ENCODE measurements at places on chromosomes 7 and 10. TPM values are rescaled to one million over a fixed set of nuclear protein-coding genes. Genes with fewer than 3 reads are reported as not detected.

GRCh38 chr7:140358412-140359051 is 39.8 kb downstream of the SLC37A3 start:
- no peaks in the 10 kb centered on the region for H3K4me1 ChIP-seq
- no peak overlapping the region for H3K4me3 ChIP-seq
- H3K27ac ChIP-seq: no peak overlapping the region
- no peak for DNase-seq

OR9A2 gene
- total RNA-seq: not detected

GRCh38 chr10:3606309-3606708 is 178.7 kb downstream of the KLF6 start:
- H3K4me3 ChIP-seq: no peak overlapping the region
- no peak for DNase-seq
- no peaks in the 10 kb centered on the region for H3K4me1 ChIP-seq
- no peaks in the 10 kb centered on the region for H3K27me3 ChIP-seq
- no peaks in the 10 kb centered on the region for H3K36me3 ChIP-seq
- no peak overlapping the region for H3K27ac ChIP-seq

DNA sequence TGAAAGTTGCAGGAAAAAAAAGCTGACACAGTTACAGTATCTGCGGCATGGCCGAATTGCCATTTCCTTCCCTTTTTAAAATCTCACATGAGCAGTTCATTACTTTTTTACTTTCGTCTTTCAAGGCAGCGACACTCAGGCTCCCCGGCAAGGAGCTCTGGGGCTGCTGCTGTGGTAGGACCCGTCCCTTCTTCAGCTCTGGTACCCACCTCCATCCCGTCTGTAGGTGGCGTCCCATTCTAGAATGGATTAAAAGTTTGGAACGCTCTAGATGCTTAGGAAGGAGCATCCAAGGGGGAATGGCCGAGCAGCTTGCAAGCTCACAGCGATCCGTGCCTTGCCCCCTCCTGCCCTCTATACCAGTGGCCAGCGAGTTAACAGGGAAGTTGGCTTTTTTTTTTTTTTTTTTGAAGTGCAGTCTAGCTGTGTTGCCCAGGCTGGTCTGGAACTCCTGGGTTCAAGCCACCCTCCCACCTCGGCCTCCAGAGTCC is 22.8 kb upstream of the TTYH3 start:
- no peak for DNase-seq
- no peaks in the 10 kb centered on the region for H3K27me3 ChIP-seq
- no peaks in the 10 kb centered on the region for H3K4me1 ChIP-seq
- no peak overlapping the region for H3K27ac ChIP-seq

DNA sequence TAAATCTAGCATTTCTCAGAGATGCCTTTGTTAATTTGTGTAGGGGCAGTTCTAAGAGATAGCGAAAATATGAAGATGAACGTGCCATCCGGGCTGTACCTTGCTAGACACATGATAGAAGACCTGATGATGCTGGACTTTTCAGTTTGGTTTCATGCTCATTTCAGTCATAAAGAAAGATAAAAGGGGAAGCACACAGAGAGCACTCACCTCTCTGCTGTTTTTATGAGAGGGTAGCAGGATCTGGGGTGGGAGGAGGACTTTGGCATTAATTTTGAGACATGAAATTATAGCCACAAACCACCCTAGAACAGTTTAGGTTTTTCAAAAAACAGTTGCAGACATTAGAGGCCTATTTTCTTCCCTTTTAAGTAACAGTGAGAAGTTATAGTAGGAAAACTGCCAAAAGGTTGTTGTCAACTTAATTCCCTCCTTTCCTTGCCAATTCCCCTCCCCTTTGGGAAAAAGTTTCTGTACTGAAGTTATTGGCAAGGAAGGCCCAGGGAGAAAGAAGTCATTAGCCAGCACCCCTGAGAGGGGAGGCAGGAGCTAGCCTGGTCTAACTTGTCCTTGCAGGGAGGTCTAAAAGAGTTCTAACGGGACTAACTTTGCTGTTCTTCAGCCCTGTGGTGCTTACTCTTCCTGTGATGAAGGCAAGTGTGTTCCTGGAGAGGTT is 2.6 kb downstream of the ST7 start:
- H3K27me3 ChIP-seq: no peaks in the 10 kb centered on the region
- no peaks in the 10 kb centered on the region for H3K36me3 ChIP-seq
- no peak for DNase-seq

ZNRF2 gene
- 22.1 TPM for total RNA-seq

- no peak for DNase-seq
- H3K27ac ChIP-seq: no peak overlapping the region
- H3K36me3 ChIP-seq: no peaks in the 10 kb centered on the region
- H3K4me1 ChIP-seq: peaks cover 13% of the 10 kb centered on the region
Observed at GRCh38 chr10:24707445-24707844, 16.2 kb downstream of the ARHGAP21 start.

DNA sequence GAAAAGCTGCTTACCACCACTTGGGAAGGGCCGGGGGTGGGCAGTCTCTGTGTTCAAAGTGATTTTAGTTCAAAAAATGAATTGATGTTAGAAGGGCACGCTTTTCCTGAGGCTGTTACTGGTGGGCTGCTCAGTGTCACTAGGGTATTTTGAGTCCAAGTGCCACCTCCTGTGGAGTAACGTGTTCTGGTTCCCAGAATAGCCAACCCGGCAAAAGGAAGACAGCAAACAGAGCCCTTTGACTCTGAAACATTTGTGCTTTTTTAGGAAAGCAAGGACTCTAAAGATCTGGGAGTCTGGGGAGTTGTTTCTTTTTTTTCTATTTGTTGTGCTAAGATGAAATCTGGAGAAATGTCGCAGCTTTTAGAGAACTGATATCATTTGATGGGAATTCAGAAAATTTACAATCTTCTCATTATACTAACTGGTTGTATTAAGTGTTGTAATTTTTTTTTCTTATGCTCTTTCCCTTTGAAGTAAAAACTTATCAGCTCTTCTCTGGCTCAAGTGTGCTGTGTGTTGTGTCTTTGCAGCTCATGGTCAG is 66.2 kb downstream of the MKX start:
- no peak for DNase-seq
- no peak overlapping the region for H3K4me3 ChIP-seq

GRCh38 chr7:47318395-47319182 is 263.3 kb downstream of the TNS3 start:
- peaks cover 14% of the 10 kb centered on the region for H3K4me1 ChIP-seq
- H3K36me3 ChIP-seq: peaks cover 52% of the 10 kb centered on the region
- no peaks in the 10 kb centered on the region for H3K27me3 ChIP-seq
- H3K4me3 ChIP-seq: no peak overlapping the region
- DNase-seq: no peak

WDFY4 gene
- total RNA-seq: 0.23 TPM

PSMG3 gene
- 59.4 TPM for total RNA-seq

GRCh38 chr10:78424723-78425122 is 391.1 kb downstream of the RPS24 start:
- peaks cover 9% of the 10 kb centered on the region for H3K27me3 ChIP-seq
- no peak overlapping the region for H3K4me3 ChIP-seq
- no peaks in the 10 kb centered on the region for H3K36me3 ChIP-seq
- no peaks in the 10 kb centered on the region for H3K4me1 ChIP-seq

DNA sequence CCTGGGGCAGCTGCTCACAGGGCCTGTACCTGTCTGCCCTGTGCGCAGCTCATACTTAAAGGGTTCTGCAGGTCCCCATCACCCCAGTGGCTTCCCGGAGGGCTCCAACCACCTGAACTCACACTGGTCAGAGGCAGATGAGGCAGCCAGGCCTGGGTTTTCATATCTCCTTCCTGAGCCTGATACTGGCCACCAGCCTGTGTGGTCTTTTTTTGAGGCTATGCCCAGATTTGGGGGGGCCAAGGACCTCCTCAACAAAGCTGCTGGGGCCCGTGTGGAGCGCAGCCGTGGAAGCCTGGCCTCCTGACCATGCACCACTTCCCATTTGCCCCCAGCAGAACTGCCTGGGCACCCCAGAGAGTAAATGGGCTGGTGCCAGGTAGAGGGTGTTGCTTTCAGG is 25.7 kb downstream of the PNLIPRP2 start:
- H3K4me3 ChIP-seq: no peak overlapping the region
- peaks cover 7% of the 10 kb centered on the region for H3K27me3 ChIP-seq
- H3K27ac ChIP-seq: no peak overlapping the region
- no peak for DNase-seq
- no peaks in the 10 kb centered on the region for H3K36me3 ChIP-seq

LHPP gene
- 15.0 TPM for total RNA-seq

DNA sequence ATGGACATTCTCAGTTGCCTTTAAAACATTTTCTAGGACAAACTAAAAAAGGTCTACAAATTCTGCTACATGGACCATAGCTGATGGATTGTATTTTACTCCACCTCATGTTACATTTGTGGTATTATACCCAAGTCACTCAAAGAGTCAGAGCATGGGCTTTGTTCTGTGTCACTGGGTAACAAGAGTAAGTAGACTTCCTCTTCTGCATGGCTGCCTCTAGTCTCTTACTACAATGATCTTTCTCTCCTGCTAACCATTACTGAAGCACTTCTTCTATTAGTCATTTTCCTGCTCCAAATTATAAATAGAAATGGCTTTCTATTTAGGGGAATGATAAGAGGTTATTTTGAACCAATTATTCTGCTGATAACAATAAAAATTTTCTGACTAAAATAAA is 727.4 kb upstream of the NRP1 start:
- no peak overlapping the region for H3K4me3 ChIP-seq
- H3K27me3 ChIP-seq: no peaks in the 10 kb centered on the region
- H3K27ac ChIP-seq: no peak overlapping the region
- no peaks in the 10 kb centered on the region for H3K4me1 ChIP-seq
- DNase-seq: no peak
- H3K36me3 ChIP-seq: no peaks in the 10 kb centered on the region

- no peak overlapping the region for H3K4me3 ChIP-seq
- peaks cover 39% of the 10 kb centered on the region for H3K27me3 ChIP-seq
- H3K4me1 ChIP-seq: no peaks in the 10 kb centered on the region
- no peaks in the 10 kb centered on the region for H3K36me3 ChIP-seq
- DNase-seq: no peak
Observed at GRCh38 chr7:45233249-45233775, 75.7 kb downstream of the RAMP3 start.

CYP2E1 gene
- total RNA-seq: 1.1 TPM

DNA sequence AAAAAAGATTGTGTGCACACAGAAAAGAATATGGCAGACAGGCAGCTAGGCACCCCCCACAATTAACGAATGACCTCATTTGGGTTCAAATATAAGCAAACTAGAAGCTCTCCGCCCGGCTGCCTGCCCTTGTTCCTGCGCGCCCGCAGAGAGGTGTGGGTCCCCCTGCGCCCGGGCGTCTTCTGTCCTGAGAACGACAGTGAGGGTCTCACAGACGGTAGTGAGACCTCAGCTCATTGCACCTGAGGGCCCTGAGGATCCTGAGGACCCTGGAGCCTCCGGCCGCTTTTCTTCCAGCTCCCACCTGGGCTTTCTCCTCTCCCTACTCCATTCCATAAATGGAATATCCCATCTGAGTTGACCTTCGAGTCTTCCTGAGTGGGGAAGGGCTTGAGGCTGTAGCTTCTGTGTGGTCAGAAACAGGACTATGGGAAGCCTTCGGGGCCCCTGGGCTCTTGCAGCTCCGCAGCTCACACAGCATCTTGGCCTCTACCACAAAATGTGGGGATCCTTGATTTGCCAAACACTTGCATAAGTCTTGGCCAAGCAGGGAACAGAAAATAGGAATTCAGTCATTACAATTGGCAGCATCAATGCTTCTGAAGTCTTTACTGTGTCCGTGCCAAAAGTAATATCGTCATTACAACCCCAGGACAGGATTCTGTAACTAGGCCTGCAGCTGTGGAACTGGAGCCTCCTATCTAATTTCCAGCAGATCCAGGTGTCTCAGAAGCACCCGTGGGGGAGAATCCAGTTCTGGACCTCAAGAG is 43.8 kb downstream of the JAKMIP3 start:
- H3K27ac ChIP-seq: no peak overlapping the region
- H3K27me3 ChIP-seq: no peaks in the 10 kb centered on the region
- no peak overlapping the region for H3K4me3 ChIP-seq
- DNase-seq: no peak
- H3K4me1 ChIP-seq: no peaks in the 10 kb centered on the region
- H3K36me3 ChIP-seq: no peaks in the 10 kb centered on the region

STEAP4 gene
- total RNA-seq: 0.10 TPM
